ENCODE measurements at places on chromosomes 5 and 9.

DNA sequence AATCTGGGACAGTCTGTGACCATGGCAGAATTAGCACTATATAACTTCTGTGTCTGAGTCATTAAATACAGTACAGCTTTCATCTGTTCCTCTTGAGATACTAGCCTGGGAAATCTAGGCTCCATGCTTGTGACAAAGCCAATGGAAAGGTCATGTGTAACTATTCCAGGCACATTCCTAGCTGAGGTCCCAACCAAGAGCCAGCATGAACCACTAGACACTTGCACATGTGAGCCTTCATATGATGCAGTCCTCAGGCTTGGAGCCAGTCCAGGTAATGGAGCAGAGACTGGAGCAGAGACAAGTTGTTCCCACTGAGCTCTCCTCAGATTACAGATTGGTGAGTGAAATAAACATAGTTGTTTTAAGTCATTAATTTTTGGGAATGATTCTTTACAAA, 412.4 kb upstream of the ZNF462 start:
- DNase-seq: no peak

DNA sequence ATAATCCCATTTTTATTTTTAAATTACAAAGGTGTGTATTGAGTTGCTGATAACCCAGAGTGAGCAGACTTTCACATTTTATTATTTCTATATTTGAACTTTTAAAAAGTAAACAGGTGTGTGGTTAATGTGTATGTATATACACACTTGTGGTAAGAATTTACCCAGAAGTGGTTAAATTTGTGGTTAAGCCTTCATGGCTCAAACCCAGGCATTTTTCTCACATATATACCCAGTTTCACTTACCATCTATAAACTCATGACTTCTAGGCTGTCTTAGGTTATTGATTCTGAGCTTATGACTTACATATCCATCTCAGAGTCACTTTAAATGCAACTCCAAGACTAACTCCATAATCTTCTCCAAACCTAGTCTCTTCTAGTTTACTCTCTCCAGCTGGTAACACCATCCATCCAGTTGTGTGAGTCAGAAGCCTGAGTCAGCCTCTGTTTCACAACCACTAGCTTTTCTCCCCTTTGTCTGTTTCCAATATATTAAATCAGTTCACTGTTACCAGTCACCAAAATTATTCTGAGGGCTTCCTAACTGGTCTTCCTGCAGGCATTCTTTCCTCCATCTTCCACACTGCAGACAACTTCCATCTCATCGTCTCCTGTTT, 20.2 kb downstream of the ZBED3 start:
- no peak for DNase-seq

DNA sequence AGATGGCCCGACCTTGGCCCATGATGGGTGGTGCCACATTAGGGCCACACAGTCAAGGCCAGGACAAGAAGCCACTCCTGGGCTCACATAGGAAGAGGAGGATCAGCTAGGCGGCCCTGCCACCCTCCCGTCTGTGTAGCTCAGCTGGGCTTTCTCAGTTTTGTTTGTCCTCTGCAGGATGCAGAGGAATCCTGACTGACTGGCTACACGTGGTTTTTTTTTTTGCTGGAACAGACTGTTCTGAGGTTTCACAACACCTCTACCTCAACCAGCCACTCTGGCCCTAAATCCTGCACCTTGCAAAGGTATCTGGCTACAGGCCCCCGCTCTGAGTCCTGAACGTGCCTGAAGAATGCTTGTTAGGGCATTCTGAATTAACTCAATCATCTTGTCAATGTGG, 88.3 kb upstream of the MSX2 start:
- no peak for DNase-seq

DNA sequence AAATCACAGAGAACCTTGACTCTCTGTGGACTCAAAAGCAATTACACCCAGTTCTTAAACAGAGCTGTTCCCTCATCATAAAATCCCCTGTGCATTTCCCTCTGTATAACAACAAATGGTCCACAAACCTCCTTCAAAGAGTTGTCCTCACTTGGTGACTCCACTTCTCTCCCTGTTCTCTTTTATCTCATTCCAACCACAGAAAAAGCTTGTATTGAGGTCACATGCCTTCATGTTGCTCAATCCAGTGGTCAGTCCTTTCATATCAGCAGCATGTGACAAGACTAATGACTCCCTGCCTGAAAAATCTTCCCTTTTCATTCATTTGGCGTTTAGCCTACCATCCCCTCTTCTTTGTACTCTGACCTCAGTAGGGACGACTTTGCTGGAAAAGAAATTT, 158.0 kb downstream of the DEPDC1B start:
- no peak for DNase-seq

GRCh38 chr5:153081385-153081784, 409.1 kb upstream of the GRIA1 start:
- peak; percentile 56 for DNase-seq

Data from NCI-H345 (cell line).